ENCODE measurements at places on chromosomes 13 and 19.
A peak's percentile ranks its signal among the peaks of the same experiment; 100 is the strongest.

DNA sequence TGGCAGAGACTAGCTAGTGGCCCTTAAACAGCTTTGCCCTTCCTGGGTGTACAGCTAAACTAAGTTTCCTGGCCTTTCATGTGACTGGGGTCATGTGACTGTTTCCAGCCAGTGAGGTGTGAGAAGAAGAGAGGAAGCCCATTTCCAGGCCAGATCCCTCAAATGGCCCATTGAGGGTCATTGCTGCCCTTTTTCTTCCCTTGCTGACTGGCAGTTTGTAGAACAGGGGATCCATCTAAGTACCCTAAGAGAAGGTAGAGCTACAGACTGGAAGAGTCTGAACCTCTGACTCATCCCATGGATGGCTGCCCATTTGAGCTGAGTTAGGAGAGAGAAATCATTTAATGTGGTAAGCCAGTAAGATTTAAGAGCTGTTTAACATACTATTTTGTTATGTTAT is 2.8 kb downstream of the SWSAP1 start:
- peak; percentile 75 for DNase-seq

DNA sequence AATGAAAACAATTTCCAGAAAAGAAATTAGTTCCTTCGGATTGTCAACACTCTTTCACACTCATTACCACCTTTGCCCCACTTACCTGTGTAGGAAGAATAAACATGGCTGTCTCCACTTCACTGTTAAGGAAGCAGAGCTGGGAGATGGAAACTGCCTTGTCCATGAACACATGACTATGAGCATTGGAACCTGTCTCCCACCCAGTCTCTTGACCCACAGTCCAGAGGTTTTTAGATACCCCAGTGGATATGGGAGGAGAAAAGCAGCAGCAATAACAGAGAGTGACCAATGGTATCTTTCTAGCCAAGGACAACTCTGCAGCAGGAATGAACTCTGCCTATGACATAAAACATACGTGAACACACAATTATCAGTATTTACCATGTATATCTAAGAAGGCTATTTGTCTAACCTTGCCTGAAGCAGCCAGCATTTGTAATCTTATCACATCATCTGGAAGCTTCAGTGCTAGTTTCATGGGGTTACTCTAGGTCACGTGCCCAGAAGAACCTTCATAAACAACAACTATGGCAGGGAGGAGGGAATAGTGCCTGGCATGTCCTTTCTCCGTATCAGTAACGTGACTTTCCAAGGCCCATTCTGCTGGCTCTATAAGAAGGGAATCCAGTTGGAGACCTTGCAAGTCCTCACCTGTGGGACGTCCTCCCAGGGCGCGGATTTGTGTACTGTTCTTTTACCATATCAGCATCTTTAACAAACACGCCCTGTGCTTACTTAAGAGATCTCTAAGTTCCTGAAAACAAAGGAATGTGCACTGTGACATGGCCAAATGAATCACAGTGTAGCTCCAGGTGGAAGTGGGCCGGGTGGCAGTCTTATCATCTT is 221.8 kb upstream of the UBL3 start:
- DNase-seq = no peak

DNA sequence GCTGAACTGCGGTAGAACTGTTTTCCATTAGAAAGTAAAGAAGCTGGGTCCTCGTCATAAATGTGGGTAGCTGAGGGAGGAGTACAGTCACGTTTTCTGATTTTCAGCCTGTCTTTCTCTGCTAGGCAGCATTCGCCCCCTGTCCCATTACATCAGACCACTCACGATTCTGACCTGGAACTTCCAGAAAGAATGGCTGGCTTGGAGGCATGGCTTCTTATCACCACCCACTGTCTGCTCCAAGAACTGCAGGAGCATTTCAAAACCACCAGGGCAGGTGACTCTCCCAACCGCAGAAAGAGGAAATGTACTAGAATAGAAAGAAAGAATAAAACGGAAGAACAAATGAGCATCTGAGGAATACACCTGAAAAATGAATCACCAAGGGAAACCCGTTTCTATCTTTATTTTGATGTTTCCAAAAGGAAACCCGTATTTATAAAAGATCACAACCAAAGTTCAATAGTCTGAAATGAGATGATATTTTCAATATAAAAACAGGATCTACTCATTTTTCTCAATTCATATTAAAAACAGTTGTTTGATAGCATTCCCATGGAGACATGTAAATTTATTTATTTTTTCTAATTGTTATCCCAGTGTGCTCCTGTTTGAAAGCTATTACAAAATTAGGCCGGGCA is 22.1 kb upstream of the POMP start:
- DNase-seq = peak; percentile 54

- DNase-seq = no peak
Measured at GRCh38 chr19:39848392-39848791, 2.2 kb upstream of the FBL start.

GRCh38 chr19:41411100-41411967 is 13.7 kb downstream of the BCKDHA start:
- no peak for DNase-seq

- no peak for DNase-seq
Measured at GRCh38 chr19:7779631-7780486, 16.8 kb downstream of the CLEC4M start.

GRCh38 chr19:30105316-30105715 is 163.3 kb downstream of the URI1 start:
- DNase-seq = no peak

DNA sequence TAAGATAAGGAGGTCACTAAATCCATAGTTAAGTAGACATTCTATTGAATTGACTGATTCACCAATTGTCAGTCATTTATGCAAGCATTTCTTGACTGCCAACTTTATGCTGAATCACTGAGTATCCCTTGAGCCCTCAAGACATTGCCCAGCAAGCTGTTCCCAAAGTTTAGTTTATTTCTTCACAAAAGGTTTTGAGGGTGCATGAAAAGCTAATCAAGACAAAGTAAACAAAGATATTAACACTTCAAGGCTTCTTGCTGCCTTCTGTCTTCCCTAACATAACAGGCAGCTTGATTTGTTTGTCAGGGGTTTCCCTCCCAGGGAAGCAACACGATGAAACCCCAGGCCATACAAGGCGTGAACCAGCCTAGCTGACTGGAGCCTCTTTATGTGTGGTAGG is 374.4 kb downstream of the SPRY2 start:
- no peak for DNase-seq

GRCh38 chr19:3202346-3202745 is 16.6 kb downstream of the NCLN start:
- DNase-seq = no peak

- peak; percentile 11 for DNase-seq
Measured at GRCh38 chr13:79901336-79901735, 420.4 kb downstream of the NDFIP2 start.

DNA sequence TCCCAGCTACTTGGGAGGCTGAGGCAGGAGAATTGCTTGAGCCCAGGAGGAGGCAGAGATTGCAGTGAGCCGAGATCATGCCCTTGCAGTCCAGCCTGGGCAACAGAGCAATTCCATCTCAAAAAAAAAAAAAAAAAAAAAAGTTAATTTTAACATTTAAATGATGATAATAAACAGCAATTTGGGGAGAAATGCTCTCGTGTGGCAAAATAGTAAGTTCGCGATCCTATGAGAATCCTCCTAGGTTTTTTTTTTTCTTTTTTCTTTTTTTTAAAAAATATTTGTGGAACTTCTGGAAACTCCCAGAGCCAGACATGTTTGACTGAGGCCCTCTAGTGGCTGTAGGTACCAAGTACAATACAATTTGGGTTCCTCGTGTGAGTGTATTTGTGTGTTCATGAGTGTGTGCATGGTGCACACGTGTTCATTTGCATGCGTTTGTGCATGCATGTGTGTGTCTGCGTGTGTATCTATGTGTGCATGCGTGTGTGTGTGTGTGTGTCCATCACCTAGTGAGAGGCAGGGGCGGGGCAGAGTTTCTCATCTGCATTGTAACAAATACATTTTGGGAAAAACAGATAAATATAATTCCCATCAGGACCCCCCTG is 31.2 kb downstream of the TMPRSS9 start:
- DNase-seq = peak; percentile 66

DNA sequence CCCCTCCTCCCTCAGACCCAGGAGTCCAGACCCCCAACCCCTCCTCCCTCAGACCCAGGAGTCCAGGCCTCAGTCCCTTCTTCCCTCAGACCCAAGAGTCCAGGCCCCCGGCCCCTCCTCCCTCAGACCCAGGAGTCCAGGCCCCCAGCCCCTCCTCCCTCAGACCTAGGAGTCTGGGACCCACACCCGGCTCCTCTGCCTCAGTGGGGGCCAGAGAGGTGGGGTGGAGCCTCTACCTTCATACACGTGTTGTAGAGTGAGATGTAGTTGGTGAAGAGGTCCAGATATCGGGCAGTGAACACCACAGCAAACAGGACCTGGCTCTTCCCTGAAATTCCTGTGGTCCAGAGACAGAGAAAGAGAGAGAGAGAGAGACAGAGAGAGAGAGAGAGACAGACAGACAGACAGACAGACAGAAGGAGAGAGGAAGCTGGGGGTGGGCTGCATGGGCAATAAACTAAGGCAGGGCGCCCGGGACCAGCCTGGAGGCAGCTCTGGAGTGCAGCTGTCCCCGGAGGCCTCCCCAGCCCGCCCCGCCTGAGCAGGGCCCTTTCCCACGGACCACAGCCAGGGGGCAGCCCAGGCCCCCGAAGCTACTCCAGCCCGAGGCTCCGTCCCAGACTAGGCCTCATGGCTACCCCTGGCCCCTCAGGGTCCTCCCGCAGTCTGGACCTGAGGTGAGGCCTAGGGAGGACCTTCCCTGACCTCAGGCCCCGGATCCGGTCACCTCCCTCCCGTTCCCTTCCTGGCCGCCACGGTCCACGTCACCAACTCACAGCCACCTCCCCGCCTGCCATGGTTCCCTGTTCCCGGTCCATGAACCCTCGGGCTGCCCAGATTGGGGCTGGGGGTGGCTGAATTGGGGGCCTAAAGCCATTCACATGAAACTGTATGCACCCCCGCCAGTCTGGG is 907 bp downstream of the KDELR1 start:
- peak; percentile 78 for DNase-seq

DNA sequence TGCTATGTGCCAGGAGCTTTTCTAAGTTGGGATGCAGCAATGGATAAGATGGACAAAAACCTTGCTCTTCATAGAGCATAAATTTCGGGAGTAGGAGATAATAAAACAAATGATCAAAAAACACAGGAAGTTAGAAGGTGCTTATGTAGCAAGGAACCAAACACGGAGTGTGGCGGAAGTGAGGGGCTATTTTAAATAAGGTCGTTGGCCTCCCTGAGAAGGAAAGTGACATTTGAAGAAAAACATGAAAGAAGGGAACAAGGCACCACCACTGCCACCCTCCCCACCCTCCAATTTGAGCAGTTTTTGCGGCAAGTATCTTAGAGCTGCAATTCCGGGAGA is 3.2 kb upstream of the GSX1 start:
- DNase-seq = no peak

DNA sequence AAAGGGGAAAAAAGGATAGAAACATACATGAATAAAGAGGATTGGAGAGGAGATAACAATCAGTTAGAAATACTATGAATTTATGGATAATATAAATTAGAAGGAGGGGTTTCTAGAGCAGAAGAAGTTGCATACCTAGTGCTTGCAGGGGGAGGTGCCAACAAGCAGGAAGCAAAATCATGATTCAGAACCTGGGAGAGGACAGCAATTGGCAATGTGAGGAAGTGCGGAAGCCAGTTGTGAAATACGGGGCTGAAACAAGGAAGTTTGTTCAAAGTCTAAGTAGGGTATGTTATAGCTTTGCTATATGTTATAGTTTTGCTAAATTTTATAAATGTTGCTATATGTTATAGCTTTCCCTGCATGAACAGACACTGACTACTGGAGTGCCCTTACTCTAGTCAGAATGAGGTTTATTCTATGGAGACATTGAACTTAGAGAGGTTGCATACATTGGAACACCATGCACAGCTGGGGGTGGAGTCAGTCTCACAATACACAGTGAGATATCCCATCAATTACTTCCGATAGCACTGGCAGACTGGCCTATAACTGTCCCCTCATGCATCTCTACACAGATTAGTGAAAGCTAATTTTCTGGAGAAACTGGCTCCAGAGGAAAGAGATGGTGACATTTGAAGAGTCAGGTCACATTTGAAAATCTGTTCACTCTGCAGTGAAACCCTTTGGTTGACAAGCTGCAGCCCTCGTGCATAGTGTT is 92.1 kb downstream of the GPC6 start:
- DNase-seq = no peak

DNA sequence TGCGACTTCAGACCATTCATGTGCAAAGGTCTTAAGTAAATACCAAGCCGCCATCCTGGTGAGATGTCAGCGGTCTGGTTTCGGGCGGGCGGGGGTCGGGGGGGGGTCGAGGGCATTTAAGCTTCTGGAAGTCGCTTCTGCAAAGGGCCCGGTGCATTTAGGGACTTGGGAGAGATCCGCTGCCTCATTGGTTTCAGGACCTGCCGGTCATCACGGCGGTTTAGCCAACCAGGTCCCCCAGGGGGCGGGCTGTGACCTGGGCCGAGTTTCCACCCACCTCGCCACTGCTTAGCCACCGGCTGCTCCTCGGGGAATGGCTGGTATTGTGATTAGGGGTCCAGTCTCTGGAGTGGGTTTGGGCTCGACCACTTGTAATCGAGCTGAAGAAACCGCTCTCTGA is 7.8 kb downstream of the ANKLE1 start:
- DNase-seq = peak; percentile 99

DNA sequence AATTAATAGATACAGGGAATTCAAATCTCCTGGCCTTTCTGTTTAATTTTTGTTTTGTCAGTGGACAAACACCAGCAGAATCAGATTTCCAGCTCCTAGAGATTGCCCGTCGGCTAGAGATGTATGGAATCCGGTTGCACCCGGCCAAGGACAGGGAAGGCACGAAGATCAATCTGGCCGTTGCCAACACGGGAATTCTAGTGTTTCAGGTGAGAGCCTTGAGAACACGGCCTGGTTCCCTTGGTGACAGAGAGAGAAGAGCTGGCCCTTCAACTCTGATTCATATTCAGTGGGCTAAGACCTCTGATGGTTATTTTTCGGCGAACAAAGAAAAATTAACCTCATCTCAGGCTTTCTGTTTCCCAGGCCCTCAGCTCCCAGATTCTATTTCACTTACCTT is 191.3 kb downstream of the STK24 start:
- DNase-seq = no peak

GRCh38 chr19:23882493-23882892 is 32.2 kb upstream of the ZNF726 start:
- no peak for DNase-seq

DNA sequence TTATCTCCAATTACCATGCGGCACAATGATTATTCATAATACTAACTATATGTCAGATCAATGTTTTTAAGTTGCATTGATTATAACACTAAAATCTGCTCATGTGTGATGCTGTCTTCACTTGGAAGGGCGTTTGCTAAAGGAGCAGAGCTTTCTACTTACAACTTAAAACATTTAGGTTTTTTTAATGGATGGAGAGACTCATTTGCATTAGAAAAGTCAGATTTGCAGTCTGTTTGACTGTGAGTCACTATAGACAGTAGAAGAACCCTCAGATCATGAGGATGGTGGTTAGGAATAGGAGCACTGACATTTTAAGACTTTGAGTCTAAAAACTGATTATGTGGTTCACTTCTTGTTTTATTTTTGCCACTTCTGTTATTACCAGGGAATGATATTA is 364.6 kb downstream of the HS6ST3 start:
- DNase-seq = no peak

- no peak for DNase-seq
Measured at GRCh38 chr13:43933378-43933777, 53.7 kb downstream of the LACC1 start.

Data from hepatic stellate cell (primary cell).